GF-D8 (cell line): ENCODE measurements at places on chromosomes 12 and 14.
A peak's percentile ranks its signal among the peaks of the same experiment; 100 is the strongest.

- DNase-seq = no peak
These were observed 148.7 kb downstream of the ANO2 start for GRCh38 chr12:5796171-5796958.

- DNase-seq = no peak
These were observed 617 bp upstream of the MGP start for GRCh38 chr12:14886271-14886670.

- no peak for DNase-seq
These were observed 14.5 kb upstream of the ADSS1 start for GRCh38 chr14:104709387-104710039.

DNA sequence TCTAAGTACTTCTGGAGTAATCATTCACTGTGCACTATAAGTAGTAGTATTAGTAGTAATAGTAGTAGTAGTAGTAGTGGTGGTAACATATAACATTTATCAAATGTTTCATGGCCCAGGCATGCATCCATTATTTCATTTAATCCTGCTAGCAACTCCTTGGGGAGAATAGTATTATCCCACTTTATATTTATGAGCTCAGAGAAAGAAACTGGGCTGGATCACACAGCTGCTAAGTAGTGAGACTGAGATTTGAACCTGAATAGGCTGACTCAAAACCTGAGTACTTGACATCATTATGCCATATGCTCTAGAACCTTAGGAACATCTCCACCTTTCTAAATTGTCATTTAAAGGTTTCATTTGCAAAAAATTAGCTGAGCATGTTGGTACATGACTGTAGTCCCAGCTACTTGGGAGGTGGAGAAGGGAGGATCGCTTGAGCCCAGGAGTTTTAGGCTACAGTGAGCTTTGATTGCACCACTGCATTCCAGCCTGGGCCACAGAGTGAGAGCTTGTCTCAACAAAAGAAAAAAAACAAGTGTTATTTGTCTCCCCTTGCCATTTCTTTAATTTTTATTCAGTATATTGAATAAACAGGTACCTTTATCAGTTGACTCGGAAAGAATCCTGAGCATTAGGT lies 11.4 kb upstream of the NID2 start:
- DNase-seq = no peak

GRCh38 chr12:46391630-46392029 lies 19.1 kb upstream of the SLC38A2 start:
- DNase-seq = no peak

- DNase-seq = peak; percentile 45
These were observed 50.1 kb downstream of the CCDC88C start for GRCh38 chr14:91367173-91368171.

DNA sequence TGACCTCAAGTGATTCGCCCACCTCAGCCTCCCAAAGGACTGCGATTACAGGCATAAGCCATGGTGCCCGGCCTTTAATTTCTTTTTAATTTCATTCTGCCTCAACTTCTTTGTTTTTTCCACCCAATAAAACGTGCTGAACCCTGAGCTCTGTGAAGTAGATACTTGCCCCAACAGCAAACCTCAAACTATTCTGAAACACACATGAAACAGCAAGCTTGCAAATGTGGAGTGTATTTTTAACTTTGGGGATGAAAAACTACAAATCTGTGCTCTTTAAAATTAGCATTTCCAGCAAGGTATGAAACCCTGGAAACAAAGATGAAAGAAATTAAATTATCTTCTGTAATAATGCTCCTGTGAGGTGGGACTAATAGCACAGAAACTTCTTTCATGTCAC lies 246.6 kb downstream of the ANO6 start:
- DNase-seq = no peak

DNA sequence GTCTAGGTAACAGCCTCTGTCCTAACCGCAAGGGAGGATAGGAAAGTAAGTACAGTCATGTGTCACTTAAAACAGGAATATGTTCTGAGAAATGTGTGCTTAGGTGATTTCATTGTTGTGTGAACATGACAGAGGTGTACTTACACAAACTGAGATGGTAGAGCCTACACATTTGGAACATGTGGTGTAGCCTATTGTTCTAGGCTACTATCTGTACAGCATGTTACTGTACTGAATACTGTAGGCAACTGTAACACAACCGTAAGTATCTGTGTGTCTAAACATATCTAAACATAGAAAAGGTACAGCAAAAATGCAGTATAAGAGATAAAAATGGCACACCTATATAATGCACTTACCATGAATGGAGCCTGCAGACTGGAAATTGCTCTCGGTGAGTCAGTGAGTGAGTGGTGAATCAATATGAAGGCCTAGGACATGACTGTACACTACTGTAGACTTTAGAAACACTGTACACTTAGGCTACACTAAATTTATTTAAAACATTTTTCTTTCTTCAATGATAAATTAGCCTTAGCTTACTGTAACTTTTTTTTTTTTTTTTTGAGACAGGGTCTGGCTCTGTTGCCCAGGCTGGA lies 13.2 kb upstream of the MDM2 start:
- no peak for DNase-seq

DNA sequence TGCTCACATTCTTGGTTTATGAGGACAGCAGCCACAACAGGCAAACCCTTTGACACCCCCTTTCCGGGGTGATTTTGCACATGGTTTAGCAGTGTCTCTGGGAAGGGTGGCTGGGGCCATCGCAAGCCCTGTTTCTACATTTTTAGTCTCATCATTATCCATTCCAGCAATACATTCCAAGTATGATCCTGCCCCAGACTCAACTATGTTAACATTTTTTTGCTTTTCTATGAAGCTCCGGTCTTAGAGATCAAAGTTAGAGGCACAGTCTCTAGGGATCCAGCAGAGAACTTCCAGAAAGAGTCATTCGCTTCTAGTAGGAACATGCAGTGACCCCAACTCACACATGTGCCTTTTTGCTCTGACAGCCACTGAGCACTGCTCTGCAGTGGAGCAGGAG lies 130.9 kb downstream of the TBX5 start:
- DNase-seq = no peak

DNA sequence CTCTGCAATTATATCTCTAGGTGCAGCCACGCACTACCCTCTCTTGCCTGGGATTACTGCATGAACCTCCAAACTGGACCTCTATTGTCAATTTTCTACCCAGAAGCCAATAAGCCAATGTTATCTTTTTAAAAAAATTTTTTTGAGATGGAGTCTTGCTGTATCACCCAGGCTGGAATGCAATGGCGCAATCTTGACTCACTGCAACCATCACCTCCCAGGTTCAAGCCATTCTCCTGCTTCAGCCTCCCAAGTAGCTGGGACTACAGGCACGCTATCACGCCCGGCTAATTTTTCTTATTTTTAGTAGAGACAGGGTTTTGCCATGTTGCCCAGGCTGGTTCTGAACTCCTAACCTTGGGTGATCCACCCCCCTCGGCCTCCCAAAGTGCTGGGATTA lies 11.2 kb upstream of the PXN start:
- no peak for DNase-seq

- peak; percentile 35 for DNase-seq
These were observed 522 bp downstream of the R3HDM2 start for GRCh38 chr12:57430112-57430930.

GRCh38 chr12:127063339-127064072 lies 1203.5 kb upstream of the TMEM132C start:
- DNase-seq = no peak

GRCh38 chr12:93667672-93668071 lies 9.5 kb upstream of the CRADD start:
- DNase-seq = no peak

DNA sequence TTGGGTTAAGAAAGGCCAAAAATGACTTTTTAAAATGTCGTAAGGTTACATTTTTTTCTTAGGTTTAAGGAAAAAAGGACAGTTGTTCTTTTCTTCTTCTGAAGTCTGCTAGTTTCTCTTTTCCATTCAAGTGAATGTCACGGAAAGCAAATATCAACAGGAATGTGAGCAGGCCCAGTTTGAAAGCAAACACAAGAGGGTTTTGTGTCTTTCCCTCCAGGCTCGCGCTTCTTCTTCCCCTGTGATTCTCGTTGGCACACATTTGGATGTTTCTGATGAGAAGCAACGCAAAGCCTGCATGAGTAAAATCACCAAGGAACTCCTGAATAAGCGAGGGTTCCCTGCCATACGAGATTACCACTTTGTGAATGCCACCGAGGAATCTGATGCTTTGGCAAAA lies 85.4 kb downstream of the LRRK2 start:
- no peak for DNase-seq

GRCh38 chr14:38078393-38078792 lies 129.3 kb upstream of the SSTR1 start:
- no peak for DNase-seq

DNA sequence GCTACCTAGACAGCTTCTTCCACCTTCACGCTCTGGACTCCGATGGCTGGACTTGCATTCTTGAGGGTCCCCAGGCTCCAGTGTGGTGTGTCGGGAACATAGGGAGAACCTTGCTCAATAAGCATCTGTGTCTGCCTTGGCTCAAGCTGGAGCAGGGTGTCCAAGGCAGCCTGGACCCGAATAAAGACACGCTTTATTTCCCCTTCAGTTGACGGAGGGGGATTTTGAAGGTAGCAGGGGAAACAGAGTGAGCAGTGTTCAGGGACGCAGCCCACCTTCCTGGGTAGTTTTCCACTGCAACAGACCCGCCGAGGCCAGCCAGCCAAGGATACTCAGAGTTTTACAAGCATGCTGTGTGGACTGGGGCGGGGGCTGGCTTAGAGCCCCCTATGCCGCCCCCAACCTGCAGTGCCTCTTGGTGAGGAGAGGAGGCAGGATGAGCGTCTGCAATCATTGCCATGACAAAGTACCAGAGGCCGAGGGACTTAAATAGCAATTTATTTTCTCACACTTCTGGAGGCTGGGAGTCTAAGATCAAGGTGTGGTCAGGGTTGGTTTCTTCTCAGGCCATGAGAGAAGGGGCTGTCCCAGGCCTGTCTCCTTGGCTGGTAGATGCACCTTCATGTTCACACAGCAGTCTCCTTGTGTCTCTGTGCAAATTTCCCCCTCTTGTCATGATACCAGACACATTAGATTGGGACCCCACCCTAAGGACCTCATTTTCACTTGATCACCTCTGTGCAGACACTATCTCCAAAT lies 201.2 kb downstream of the CHST11 start:
- DNase-seq = no peak

DNA sequence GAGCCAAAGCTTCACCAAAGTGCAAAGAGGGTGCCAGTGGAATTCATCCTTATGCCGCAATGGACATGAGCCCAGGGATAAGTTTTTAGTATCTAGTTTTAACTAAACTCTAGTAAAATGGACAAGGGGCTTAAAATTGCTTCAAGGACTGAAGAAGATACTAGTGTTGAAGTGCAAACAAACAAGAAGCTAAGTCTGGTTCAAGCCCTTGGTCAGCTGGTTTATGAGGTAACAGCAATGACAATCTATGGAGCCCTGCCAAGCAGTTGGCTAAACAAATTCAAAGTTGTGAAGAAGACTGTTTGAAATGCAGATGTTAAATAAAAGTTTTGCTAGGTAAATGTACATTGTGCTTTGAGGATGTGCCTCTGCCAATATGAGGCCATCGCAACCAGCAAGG lies 209.4 kb downstream of the KTN1 start:
- DNase-seq = no peak

DNA sequence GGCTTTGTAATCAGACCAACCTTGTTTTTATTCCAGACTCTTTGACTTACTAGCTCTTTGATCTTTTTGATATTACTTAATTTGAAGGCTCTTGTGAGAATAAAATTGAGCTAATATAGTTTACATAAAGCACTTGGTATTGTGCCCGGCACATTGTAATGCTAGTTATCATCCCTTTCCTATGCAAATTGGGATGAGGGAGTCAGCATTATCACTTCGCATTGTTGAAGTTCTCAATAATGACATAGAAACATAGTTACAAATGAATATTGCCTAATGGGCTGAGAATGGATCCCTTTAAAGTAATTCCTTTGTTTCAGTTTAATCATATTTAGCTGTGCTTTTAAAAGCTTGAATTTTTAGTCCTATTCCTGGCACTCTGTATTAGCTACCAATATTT lies 36.6 kb downstream of the SUPT16H start:
- no peak for DNase-seq

GRCh38 chr14:103521951-103522563 lies 573 bp downstream of the CKB start:
- no peak for DNase-seq

DNA sequence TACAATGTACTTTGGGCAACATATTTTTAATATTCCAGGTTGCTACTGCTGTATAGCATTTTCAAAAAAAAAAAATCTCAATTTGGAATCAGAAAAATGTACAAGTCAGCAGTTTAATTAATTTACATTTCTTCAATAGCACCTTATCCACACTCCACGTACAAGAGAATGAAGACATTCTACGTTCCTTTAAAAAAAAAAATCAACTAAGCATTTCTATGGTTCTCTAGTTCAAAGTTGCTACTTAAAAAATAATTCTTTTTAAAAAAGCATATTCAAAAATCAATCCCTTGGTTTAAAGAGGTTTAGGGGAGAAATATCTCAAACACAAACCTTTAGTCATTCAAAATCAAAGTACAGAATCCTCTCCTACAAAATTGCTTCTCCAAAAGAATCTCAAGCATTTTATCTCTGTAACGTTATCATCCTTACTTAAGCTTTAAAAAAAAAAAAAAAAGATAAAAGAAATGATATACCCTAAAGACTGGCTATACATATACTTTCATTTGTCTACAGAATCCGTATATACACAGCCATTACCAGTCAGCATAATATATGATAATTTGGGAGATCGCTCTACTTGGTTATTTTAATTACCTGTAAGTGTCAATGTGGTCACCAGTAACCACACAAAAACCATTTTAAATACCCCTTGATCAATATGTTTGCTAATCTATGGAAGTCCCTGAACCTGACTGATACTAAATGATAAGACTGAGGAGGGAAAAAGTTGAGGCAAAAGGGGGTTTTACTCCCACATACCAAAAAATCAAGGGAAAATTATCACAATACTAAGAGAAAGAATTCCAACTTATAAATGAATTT lies 2.7 kb downstream of the MED13L start:
- no peak for DNase-seq

DNA sequence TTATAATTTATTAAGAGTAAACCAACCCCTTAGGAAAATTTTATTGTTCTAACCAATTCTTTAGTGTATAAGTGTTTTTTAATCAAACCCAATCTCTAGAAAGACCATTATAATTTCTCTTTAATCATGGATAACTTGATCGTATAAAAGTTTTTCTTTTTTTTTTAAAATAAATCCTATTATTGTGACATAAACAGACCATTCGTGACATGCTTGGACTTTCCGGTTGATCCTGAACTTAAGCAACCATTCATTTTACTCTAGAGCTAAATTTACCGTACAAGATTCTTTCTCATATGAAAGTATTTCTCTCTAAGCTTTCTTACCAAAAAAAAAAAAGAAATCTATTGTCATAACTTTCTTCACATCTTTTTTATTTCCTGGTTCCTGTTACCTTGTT lies 32.6 kb upstream of the SLC38A4 start:
- no peak for DNase-seq

DNA sequence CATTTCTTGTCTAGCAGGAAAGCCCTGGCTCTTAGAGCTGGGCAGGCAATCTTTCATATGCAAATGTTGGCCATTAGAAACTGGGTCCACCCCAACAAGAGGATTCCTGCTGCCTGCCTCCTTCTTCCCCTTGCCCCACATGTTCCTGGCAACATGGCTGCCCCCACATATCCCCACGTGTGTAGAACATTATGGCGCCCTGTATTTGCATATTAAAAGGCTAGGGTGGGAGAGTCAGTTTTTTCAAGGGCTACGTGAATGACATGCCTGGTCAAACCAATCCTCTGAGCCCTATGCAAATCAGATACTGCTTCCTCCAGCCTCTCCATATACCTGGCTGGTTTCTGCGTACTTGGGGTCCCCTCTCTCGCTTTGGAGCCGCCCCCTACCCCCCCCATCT lies 514.0 kb downstream of the FUT8 start:
- DNase-seq = no peak

- DNase-seq = no peak
These were observed 13.7 kb downstream of the KTN1 start for GRCh38 chr14:55593698-55594097.
